Foreskin fibroblast (primary cell): ENCODE measurements at places on chromosomes 7 and 10.

DNA sequence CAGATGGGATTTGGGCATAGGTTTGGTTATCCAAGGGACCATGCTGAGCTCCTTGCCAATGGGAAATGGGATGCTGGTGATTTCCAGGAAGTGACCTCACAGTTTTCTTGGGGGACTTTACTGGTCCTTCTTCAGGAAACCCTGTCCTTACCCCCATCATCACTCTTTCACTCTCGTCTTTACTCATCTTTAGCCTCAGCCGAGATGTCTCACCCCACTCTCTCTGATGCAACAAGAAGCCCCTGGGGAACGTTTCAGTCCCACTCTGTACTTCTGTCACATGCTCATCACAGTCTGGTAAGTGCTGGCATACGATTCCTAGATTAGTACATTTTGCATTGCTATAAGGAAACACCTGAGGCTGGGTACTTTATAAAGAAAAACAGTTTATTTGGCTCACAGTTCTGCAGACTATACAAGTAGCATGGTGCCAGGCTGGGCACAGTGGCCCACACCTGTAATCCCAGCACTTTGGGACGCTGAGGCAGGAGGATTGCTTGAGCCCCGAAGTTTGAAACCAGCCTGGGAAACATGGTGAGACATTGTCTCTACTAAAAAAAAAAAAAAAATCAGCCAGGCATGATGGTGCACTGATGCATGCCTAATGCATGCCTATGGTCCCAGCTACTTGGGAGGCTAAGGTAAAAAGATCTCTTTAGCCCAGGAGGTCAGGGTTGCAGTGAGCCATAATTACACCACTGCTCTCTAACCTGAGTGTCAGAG lies 63.5 kb upstream of the VKORC1L1 start:
- DNase-seq, result no peak

GRCh38 chr7:95916573-95917297 lies 144.4 kb downstream of the DYNC1I1 start:
- peak; percentile 84 for DNase-seq

- DNase-seq, result no peak
These were observed 146.7 kb downstream of the ATE1 start for GRCh38 chr10:121781101-121781500.

GRCh38 chr10:31073996-31074721 lies 42.5 kb upstream of the ZNF438 start:
- DNase-seq, result no peak

DNA sequence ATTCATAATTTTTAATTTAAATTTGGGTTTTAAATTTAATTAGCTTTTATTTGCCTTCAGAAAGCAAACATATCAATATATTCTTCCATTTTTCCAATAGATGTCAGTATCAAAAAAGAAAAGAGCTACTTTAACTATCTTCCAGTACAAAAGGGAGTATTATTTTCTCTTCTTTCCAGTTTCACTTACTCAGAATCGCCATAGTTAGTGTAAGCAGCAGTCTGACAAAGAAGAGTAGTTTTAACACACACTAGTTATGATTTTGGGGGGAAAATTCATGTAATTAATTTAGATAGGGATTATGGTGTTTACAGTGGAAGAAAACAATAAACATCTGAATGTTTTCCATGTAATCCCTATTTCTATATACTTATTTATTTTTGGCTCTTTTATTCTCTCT lies 272.6 kb upstream of the DGKB start:
- DNase-seq, result no peak
